ENCODE measurements at places on chromosomes 6 and 20. TPM values are rescaled to one million over a fixed set of nuclear protein-coding genes. Genes with fewer than 3 reads are reported as not detected.

- no peak for DNase-seq
These were observed 123.7 kb downstream of the RCAN2 start for GRCh38 chr6:46367354-46368168.

DNA sequence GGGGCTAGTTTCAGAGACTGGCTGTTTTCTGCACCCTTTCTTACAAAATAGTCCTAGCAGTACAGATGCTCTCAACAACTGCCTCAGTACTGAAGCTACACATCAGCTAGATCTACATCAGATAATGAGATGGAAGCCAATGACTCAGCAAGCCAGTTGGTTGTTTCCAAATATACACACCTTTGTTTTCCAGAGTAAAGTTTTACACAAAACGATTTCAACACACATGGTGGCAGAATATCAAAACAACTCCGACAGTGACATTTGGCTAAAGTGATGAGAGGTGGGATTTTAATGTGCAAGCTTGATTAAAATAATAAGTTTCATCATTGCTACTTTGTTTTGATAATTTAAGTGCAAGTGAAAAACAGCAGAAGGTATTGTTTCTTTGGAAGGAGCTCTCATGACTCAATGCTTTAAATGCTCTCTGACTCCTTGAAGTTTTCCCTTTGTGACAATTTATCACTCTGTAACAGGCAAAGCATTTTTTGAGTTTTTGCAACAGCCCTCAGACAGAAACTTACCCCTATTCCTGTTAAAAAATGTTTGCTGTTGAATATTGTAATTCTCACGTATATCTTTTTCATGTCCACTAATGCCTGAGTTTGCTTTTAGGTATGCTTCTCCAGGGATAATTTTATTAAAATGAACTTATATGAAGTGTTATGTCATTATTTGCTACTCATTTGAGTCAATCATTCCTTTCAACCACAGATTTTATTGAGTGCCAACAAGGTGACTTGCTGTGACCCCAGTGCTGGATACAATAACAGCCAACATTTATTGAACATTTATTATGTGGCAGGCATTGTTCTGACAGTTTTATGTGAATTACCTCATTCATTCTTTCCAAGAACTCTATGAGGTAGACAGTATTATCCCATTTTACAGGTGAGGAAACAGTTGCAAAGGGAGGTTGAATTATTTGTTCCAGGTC lies 882.0 kb downstream of the TFAP2A start:
- no peak for DNase-seq

DNA sequence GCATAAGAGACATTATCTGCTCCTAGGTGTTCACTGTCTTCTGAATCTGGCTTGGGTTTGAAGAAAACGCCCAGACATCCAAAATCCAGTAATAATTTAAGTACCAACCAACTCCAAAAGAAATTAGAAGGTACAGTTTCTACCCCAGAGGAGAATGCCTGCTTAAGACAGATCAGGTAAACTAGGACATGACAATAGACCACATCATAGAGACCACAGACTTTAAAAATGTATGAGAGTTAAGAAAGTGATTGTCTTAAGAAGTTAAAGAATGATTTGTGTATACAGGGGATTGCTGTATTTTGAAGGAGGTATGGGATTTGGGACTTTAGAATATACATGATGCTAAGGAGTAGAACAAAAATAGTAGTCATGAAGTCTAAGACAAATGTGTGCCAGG lies 120.8 kb upstream of the EDN1 start:
- DNase-seq = no peak

PTPRT gene
- total RNA-seq = 1.5 TPM

DNA sequence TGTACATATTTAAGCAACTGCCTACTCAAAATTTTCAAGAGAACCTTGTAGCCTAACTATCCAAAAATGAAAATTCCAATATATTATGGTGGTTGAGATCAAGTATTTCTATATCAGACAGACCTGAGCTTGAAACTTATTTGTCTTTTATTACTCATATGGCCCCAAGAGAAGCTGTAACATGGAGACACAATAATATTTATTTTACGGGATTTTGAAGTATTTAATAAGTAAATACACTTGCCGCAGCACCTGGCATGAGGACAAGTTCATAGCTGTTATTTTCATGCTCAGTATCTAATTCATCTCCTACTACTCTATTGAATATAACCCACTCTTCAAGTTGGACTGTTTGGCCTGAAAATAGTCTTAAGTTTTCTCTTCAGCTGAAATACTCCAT lies 28.0 kb downstream of the PTPRK start:
- DNase-seq = no peak

- peak; percentile 87 for DNase-seq
These were observed 46.3 kb downstream of the OR2B2 start for GRCh38 chr6:27865850-27866356.

- DNase-seq = no peak
These were observed 90.0 kb upstream of the AKAP12 start for GRCh38 chr6:151149793-151150192.

- DNase-seq = no peak
These were observed 186.2 kb downstream of the EPM2A start for GRCh38 chr6:145548933-145549648.

- DNase-seq = peak; percentile 70
These were observed 719 bp downstream of the HSP90AB1 start for GRCh38 chr6:44247338-44248302.

DNA sequence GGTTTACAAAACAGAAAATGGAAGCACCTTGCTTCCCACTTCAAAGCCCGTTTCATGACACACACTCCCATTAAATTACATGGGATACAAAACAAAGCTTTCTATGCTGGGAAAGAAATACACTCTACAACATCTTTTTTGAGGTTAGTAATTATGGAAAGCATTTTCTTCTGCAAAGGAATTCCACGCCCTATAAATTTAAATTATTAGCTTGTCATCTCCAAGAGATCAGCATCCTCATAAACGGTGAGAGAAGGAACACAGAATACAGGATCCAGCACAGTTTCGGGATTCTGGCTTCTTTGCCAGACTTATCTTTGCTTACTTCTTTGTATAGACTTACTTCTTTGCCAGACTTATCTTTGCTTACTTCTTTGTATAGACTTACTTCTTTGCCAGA lies 1.3 kb upstream of the SMPDL3A start:
- no peak for DNase-seq

DNA sequence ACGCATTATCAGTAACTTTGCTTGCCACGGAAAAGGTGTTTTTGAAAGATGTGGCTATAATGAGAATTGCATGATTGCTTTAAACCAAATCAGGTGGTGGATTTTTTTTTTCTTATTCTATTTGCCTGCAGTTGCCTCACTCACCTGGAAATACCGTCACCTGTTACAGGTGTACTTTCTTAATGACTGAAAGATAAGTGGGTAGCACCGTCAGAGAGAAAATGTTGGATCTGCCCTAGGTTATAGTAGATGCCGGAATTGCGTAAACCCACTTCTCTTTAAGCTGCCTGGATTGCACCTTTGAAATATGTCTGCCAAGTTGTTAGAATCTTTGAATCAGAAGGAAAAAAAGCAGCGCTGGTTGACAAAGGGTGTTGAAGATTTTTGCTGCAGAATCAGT lies 68.5 kb downstream of the SH3BGRL2 start:
- no peak for DNase-seq

DNA sequence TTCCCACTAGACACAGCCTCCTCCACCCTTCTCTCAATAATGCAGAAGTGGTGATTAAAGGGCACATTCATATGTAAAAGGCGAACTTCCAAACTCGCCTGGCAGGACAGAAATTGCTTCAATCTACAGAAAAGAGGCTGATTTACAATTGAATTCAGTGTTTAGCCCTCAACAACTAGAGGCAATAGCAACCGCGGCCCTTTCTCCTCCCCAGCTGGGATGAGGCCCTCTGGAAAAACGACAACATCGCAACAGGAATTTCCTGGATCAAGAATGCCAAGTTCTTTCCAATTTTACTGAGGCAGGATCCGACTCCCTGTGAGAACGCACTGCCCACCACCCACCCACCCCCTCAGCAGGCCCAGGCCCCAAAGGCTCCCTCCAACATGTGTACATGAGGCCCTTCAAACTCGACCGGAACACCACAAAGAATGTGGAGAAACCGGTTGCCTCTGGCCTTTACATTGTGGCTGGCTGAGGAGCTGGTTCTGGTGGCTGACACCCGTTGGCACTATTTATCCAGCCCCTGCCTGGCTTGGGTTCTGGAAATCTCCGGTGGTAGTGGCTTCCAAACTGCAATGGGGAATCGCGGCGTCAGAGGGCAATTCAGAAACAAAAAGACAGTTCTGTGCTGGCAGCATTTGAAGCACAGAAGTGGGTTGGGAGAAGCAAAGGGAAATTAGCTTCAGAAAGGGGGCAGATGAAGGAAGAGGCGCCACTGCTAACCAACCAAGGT lies 36.8 kb downstream of the ZMYND8 start:
- peak; percentile 93 for DNase-seq

DNA sequence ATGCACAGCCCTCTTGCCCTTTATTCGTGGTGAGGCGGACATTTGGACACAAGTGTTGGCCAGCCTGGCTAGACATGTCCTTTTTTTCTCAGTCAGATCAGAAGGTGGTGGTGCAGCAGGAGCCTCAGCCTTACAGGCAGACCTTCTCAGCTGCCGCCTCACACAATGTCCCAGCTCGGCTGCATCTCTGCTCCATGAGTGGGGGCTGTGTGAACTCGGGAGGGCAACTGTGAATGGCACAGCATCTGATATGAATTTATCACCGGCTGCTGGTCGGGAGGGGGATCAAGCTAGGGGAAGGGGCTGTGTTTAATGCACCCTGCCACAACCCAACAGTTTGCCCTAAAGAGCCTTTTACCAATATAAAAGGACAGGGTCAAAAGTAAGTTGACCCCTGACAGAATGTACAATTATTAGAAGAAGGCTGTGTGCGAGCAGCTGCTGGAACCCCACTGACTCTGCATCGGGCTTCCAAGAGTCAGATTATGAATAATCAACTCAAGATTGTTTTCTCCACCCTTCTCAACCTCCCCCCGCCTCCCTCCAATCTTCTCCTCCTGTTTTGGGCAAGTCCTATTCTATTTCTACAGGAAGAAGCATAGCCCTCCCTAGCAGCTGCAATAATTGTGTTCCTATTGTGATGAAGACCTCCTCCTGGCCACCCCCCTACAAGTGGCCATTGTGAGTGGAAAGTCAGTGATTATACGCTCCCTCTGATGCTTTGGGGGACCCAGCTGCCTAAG lies 245.2 kb downstream of the PKHD1 start:
- no peak for DNase-seq

BPIFB2 gene
- not detected for total RNA-seq

LGSN gene
- total RNA-seq = not detected

DNA sequence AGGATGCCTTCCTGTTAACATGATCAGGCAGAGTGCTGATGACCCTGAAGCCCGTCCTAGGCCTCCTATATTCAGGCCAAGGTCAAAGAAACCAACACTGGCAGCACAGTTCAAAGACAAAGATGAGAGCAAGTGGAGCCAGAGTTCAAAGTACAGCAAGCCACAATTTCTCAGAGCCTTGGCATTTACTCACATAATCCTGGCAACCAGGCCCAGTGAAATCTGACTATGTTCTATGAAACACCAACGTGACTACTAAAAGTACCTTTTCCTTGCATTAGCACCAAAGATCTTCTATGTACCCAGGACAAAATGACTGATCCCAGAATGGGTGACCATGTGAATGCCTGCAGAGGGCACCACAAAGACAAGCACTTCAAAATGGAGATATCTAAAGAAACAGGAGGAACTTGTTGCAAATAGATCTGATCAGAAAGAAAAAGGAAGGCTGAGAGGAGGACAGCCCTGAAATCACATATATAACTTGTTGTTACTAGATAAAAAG lies 3.9 kb downstream of the NFS1 start:
- no peak for DNase-seq

DNA sequence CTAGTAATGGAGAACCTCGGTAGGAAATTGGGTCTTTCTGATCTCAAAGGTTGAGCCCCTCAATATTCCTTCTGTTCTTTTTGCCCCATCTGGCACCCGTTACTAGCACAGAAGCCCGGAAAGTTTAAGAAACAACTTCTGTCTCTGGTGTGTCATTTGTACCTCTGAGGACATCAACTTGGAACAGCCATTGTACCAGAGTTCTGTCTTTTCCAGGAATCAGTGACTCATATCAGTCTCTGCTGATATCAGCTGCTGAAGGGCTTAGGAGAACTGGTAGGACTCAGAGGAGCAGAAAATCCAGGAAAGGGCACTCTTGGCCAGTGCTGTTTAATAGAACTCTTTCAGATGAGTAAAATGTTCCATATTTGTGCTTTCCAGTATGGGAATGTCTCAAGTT lies 78.3 kb upstream of the CHD6 start:
- DNase-seq = peak; percentile 10

DNA sequence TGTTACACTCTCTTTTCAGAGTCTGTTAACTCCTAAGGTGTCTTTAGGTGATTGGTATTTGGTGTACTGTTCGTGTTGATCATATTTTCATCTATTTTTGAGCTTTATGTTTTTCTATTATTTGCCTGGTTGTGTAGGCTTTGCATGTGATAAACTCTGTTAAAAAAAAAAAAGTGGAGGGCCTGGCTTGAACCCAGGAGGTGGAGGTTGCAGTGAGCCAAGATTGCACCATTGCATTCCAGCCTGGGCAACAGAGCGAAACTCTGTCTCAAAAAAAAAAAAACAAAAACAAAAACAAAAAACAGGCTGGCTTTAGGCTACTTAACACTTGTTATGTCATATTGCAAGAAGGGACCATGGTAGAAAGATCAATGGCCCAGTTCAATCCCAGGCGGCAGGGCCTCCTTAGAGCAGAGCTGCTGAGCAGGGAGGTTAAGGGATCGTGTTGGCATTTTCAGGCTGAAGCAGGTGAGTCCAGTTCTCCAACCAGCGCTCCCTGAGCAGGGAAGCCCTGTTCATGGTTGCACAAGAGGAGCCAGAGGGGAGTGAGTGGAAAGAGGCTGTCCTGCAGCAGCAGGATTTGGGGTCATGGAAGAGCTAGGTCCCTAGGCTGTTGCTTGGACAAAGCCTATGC lies 8.5 kb downstream of the PYGB start:
- peak; percentile 25 for DNase-seq

- no peak for DNase-seq
These were observed 100.7 kb downstream of the F13A1 start for GRCh38 chr6:6219716-6220115.

ADTRP gene
- 0.32 TPM for total RNA-seq

- DNase-seq = peak; percentile 53
These were observed 93.2 kb upstream of the AKIRIN2 start for GRCh38 chr6:87794922-87795885.

DNA sequence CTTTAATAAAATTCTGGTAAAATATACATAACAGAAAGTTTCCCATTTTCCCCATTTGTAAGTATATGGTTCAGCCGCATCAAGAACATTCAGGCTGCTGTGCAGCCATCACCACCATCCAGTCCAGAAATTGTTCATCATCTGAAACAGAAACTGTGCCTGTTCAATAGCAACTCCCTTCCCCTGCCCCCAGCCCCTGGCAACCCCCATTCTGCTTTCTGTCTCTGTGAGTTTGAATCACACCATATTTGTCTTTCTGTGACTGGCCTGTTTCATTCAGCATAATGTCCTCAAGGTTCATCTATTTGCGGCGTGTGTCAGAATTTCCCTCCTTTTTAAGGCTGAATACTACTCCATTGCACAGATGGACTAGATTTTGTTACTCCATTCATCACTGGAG lies 19.1 kb downstream of the VSTM2L start:
- DNase-seq = no peak

DNA sequence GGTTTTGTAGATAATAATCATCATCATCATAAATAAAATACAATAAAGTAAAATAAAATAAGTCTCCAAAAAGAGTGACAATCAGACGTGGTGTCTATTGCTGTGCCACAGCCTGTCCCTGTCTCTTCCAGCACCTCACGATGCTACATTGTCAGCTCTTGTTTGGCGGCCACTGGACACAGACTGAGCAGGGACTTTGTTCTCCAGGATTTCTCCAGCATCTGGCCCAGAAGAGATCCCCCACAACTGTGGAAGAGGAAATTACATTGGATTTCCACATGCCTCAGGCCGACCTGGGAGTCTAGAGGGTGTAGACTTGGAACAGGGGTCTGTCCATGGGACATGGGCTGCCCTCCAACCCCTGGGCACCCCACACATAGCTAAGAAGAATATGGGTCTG lies 39.2 kb upstream of the RALY start:
- no peak for DNase-seq
